ENCODE measurements at places on chromosomes 11 and 22.
A peak's percentile ranks its signal among the peaks of the same experiment; 100 is the strongest.

- no peak for DNase-seq
Observed at GRCh38 chr11:121159741-121160140, 58.7 kb downstream of the TECTA start.

DNA sequence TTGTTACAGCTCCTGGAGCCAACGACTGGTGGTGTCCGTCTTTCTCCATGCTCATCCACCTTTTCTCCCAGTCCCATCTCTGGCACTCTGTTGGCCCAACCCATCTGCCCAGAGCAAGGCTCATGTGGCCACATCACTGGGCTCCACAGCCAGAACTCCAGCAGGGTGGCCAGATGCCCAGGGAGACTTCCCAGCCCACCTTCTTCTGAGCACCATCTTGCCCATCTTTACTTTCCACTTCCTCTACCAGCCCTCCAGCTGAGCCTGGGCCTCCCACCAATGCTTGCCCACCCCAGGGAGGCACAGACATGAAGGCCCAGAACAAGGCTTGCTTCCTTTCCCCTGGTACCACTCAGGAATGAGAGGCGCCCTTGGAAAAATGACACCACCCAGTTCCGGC is 116.8 kb downstream of the BUD13 start:
- DNase-seq: no peak

DNA sequence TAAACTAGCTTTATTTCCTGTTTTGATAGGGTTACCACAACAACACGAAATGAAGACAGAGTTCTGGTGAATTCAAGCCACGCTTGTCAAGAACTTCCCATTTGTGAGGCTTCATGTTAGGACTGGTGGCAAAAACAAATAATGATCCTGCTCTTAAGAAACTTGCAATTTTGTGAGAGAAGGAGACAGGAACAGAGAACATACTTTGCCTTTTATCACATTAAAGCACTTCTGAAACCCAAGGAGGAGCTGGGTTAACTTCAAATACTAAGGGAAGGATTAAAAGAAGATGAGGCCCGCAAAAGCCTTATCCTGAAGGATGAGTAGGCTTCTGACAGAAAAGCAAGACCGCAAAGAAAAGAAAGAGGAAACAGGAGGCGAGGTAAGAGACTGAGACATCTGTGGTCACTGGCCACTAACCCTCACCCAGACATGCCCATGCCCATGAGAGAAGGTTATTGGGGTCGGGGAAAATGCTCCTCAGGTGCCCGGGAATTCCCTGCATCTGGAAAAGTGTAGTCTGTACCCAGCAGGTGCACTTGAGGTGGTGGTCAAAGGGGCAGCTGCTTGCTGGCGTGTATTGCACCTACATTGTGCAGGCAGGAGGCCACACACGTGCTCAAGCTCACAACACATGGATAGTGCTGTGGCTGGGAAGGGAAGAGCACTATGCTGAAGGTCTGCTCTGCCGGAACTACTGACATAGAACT is 50.5 kb downstream of the MAPK1 start:
- peak; percentile 87 for DNase-seq

DNA sequence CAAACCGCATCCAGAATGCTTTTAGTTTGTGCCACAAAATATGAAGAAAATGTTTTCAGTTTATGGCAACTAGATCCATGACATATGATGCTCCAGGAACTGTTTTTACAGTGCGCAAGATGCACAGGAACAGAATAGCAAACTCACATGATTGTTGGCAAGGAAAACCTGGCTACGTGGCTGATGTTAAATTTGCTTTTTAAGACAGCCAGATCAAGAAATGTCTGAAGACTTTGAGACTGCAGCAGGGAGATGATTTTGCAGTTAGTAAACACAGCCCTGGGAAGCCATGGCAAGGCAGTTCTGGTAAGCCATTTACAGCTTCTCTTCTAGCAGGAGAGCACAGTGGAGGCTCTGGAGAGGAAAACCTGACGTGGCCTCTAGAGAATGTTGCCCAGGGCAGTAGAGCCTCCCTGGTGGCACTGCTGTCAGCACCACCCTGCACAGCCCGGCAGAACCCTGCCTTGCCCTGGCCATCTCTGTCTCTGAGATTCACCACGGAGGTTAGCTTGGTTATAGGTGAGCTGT is 69.8 kb upstream of the TNRC6B start:
- DNase-seq: no peak

DNA sequence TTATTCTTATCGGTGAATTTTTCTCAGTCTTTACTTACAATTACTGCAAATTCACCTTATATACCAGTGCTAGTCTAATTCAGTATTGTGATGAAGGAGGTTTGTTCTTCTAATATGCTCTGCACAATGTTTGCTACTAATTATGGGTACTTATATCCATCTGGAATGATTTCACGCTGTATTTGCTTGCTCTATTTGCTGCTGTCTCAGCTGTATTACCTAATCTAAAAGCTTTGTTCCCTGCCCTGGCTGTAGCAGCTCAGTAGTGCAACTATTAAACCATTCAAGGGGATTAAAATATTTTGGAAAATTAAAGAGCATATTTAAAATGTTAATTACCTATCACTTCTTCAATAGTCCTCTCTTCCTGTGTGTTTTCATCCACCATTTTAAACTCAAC is 375.3 kb downstream of the LUZP2 start:
- no peak for DNase-seq

DNA sequence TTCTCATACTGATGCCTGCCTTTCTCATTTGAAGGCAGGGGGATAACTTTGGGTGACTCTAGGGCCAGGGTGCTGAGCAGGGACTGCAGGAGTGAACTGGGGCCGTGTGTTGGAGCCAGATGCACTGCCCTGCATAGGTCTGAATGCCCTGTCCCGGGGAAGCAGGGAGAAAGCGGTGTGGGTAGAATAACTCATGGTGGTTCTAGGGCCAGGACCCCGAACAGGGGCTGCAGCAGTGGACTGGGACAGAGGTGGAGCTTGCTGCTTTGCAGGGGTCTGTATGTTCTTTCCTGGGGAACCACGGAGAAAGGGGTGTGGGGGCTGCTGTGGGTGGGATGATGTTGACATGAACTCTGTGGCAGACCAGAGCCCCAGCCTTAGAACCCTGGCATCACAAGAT is 52.9 kb downstream of the GAB4 start:
- DNase-seq: no peak

GRCh38 chr22:46047226-46047625 is 70.3 kb upstream of the WNT7B start:
- no peak for DNase-seq

GRCh38 chr11:2398664-2399355 is 1.7 kb upstream of the TSSC4 start:
- DNase-seq: no peak

- no peak for DNase-seq
Observed at GRCh38 chr11:124762105-124762623, at the start of gene ESAM. ESAM (minus strand) TSS chr11:124762290; CDS start chr11:124762154, 136 bp downstream.

DNA sequence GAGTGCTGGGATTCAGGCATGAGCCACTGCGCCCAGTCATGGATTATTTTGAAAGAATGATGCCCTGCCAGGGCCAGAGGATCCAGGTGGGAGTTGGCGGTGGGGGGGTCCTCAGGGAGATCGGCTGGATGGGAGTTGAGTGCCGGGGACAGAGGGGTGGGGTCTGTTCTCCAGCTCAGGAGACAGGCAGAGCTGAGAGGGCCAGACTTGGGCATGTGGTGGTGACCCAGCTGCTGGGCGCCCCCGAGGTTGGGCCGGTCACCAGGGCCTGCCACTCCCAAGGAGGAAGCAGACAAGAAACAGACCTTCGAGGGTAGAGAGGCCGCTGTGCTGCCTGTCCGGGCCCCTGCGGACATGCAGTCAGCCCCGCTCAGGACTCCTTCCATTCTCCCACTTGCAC is 11.8 kb upstream of the PRODH start:
- no peak for DNase-seq

DNA sequence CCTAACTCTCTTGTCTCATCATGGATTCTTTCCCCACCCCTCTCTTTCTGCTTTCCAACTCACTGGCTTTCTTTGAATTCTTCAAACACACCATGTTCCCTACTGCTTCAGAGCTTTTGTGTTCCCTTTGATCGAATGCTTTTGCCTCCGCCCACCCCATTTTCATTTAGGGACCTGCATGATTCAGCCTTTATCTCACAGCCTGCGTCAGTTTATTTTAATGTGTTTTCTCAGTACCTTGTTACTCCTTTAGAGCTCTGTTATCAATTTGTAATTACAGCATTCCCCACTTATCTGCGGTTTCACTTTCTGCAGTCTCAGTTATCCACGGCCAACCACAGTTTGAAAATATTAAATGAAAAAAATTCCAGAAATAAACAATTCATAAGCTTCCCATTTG is 451.3 kb downstream of the METTL15 start:
- no peak for DNase-seq

GRCh38 chr11:121478226-121478894 is 25.6 kb upstream of the SORL1-AS1 start:
- no peak for DNase-seq

- DNase-seq: no peak
Observed at GRCh38 chr11:67057205-67057672, 592 bp downstream of the RHOD start.

DNA sequence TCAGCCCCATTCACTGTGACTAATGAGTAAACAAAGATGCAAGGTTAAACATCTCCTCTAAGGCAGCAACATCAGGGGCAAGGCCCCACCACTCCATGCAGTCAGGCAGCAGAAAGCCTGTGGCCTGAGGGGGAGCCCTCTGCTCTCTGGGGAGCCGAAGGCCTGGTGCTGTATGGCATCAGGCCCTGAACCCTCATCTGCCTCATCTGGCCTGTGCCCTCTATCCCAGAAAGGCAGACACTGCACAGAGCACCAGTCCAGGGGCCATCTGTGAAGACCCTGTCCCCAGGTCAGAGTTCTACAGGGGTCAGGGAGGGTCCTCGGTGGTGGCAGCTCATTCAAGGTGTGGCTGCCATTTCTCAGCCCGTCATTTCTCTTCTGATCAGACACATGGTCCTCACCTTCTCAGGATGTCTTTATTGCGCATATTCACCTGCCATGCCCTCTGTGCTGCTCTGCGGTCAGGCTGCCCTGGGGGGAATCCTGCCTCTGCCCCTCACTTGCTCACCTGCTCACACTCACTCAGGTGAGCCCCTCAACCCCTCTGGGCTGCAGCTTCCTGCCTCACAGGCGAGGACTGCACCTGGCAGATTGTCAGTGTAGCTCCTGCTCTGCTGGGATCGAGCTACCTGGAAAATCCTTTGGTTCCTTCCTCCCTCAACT is 103.1 kb upstream of the PITPNB start:
- no peak for DNase-seq

GRCh38 chr11:68338051-68338780 is 25.8 kb downstream of the LRP5 start:
- no peak for DNase-seq

DNA sequence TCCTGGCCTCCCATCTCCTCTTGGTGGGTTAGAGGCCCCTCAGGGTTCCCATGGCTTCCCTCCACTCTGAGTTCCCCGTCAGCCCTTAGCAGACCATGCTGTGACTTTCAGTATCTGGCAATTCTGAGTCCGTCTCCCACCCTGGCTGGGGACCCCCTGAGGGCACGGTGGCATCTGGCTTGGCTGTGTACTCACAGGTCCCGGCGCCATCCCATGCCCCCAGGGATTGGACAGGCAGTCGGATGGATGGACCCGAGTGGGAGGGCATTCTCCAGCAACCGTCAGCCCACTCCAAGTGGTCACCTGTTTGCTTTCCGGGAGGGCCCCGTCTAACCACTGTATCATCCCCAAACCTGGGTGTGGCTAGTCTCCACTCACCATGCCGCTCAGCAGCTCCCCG is 24.0 kb upstream of the ABCC8 start:
- DNase-seq: no peak

DNA sequence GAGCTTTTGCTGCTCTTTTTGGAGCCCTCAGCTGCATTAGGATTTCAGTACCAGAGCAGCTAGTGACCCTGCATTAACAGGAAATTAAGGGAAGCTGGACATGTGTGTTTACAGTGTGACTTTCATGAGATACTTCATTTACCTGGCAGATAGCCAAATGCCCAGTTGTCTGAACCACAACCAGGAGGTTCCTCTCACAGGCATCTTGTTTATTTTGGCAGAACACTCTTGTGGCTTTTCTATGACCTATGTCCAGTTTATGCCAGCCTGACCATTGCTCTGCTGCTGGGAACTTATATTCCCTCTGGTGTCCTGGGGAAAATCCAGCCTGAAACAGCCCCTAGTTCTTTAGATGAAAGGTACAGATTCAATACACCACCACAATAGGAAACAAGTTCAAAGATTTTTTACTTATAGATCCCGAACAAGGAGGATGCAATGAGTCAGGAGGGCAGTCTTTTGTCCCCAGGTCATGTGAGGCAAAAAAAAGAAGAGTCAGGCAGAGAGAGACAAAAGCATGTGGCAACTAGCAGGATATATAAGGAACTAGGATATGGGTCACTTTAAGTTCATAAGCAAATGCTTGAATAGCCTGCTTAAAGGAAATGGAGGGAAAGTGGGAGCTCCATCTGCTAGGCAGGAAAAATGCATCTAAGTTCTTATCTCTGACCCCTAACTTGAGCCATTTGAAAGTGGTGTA is 379.3 kb downstream of the INSC start:
- no peak for DNase-seq

DNA sequence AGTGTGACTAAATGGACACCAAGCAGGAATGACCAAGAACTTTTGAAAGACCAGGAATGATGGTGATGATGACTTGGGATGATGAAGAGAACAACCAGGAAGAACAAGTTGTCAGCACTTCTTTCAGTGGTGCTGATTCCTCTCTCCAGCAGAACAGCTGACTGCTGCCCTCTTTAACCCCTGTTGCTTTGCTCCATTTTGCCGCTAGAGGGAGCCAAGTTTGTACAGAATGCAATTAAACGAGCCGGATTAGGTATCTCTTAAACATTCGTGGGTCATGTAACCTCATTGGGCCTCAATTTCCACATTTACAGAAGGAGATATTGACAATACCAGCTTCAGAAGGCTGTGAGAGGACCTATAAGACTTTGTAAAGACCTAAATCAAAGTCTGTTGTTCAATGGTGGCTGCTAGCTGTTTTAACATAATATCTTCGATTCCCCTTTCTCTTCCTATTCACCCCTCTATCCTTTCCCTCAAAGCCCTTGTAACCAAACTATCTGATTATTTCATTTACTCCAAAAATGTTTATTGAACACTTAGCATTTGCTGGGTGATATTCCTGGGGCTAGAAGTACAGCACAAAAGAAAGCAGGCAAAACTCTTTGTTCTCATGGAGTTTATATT is 1.9 kb downstream of the OR4S1 start:
- no peak for DNase-seq

DNA sequence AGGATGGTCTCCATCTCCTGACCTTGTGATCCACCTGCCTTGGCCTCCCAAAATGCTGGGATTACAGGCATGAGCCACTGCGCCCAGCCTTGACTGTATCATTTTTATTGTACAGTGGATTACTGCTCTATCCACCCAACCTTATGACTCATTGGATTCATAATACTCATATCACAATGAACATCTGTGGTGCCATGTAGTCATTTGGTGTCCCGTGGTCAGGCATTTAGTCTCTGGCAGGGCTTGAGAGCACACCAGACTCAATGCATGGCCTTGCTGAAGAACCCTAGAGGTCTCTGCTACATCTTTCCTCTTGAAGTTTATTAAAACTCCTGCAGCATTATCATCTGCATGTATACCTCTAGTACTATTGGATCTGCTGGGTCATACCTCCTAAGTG is 98.0 kb upstream of the LDLRAD3 start:
- no peak for DNase-seq
